GM23248 (cell line): ENCODE measurements at places on chromosomes 7 and 10. TPM values are rescaled to one million over a fixed set of nuclear protein-coding genes. Genes with fewer than 3 reads are reported as not detected.
A peak's percentile ranks its signal among the peaks of the same experiment; 100 is the strongest.

The CCDC3 gene
- not detected in 2 replicates for total RNA-seq

The MAGI2 gene
- 4.1 and 8.1 TPM in 2 replicates for total RNA-seq

The HOXA5 gene
- total RNA-seq: 0.25 and 4.0 TPM in 2 replicates

The TMEM140 gene
- total RNA-seq: 1.6 and 4.4 TPM in 2 replicates

The SLC13A1 gene
- total RNA-seq: not detected in 2 replicates

DNA sequence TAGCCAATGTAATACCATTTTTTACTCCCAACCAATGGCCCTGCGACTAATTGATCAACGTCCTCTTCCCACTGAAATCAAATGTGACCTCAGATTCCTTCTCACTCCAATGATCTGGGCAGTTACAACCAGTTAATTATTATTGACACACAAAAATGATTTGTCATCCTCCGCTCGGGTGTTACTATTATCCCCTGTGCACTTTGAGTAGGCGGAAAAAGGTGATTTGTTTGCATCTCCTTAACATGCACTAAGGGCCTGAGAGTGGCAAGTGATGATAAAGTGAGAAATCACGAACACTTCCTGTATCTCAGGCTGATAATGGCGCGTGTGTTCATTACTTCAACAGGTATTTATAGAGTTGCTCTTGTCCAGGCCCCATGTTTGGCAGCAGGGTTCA is 40.9 kb upstream of the PNLIP start:
- no peak for DNase-seq

GRCh38 chr10:128924918-128925317 is 542.1 kb upstream of the MGMT start:
- DNase-seq: no peak

DNA sequence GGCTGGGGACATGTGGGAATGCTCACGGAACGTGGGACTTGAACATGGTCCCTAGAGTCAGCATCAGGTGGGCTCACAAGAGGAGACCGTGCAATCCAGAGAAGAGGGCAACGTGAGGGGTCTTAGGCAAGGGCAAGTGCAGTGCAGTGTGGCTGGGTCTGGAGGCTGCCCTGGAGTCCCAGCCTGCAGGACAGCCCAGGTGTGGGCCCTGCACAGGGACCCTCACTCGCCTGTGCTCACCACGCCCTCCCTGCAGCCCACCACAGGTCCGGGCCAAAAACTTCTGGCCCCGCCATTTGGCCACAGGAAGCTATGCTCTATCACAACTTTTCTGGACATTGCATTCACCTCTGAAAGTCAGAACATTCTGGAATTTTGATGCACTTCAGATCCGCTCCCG is 133.5 kb downstream of the PAXIP1 start:
- no peak for DNase-seq

GRCh38 chr7:101884671-101885596 is 67.5 kb downstream of the CUX1 start:
- no peak for DNase-seq

- DNase-seq: peak; percentile 28
Measured at GRCh38 chr10:73827346-73828089, 16.1 kb upstream of the NDST2 start.

DNA sequence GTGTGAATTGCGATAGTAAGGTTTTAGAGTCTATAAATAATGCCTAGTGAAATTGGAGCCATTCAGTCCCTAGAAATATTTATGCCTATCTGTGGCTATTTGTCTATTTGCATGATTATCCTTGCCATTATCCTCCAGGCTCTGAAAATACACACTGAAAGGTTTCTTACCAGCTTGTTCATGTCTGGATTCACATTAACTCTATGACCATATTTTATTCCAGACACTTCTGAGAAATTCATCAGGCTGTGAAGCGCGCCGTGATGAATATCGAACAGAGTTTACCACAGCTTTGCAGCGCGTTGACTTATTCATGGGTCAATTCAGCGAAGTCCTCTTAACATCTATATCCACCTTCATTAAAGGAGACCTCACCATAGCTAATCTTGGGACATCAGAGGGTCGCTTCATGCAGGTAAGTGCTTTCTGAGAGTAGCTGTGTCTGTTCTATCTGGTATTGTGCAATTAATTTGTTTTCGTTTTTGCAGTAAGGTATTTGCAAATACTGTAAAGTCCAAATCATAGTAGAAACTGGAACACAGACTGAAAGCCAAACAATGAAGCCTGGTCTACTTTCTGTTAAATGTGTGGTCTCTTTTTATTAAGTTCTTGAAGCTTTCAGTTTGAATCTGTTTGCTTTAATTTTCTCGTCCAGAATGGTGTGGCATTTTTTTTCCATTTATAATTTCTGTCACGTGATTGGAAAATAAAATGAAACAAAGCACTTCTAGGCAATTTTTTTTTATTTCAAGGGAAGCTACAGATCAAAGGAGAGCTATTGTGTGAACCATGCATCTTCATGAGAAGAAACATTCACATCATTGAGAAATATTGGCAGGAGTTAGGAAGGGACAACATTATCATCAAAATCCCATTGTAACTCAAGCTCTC is 59.7 kb downstream of the MET start:
- DNase-seq: no peak

GRCh38 chr10:7161484-7162250 is 249.2 kb downstream of the SFMBT2 start:
- DNase-seq: no peak

GRCh38 chr7:102404005-102404861 is 8.1 kb downstream of the PRKRIP1 start:
- DNase-seq: peak; percentile 71

- no peak for DNase-seq
Measured at GRCh38 chr7:16726189-16726588, 27.4 kb upstream of the TSPAN13 start.

GRCh38 chr10:71316056-71316785 is 2.8 kb upstream of the SLC29A3 start:
- DNase-seq: peak; percentile 13

DNA sequence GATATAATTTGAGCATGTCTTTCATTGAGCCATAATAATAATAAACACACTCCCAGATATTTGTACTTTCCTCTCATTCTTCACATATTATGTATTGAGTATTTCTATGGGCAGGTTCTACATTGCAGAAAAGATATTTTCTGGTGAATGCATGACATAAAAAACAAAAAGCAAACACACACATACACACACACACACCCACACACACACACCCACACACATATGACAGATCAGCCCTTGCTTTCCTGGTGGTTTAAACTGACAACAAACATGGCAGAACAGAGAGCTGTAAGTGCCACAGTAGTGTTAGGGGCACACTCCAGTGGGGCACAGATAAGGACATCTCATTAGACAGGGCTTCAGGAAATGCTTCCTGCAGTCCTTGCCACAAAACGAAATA is 123.3 kb upstream of the LSM8 start:
- no peak for DNase-seq
